NCI-H1092 (cell line): ENCODE measurements at places on chromosomes 5 and 9.

- DNase-seq: no peak
Observed at GRCh38 chr5:9423571-9423970, 122.3 kb downstream of the SEMA5A start.

DNA sequence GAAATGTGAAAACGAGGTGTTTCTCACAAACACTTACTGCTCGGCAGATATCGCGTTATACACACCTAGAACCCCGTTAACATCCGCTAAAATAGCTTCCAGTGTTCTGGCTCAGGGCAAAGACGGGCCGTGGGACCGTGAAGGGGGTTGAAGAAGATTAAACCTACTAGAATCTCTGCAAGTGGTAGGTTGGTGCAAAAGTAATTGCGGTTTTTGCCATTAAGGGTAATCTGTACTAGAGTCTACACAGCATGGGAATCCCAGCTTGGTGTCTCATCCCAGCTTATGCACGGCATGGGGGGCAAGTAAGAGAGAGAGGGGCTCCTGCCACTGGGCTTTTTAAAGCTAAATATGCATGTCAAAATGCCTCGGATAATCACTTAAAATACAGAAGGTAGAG, 43.9 kb downstream of the HRH2 start:
- DNase-seq: no peak

DNA sequence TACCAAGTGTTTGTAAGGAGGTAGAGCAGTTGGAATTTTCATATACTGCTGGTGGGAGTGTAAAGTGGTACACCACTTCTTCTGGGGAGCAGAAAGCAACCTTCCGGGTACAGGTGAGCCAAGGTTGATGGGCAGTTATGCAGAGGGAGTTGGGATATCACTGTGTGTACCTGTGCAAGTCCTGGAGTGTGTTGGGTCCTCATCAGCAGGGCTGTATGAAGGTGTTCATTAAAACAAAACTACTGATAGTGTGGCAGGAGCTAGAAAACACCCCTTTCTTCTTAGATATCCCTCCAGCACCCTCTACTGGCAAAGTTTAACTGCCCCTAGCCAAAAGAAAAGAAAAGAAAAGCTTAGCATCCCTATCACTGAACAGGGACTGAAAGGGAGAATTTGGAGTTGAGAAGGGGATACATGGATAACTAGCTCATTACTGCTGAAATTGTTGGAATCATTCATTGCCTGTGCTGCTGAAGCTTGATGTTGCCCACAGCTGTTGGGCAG, 10.7 kb downstream of the MARCHF6 start:
- DNase-seq: no peak

DNA sequence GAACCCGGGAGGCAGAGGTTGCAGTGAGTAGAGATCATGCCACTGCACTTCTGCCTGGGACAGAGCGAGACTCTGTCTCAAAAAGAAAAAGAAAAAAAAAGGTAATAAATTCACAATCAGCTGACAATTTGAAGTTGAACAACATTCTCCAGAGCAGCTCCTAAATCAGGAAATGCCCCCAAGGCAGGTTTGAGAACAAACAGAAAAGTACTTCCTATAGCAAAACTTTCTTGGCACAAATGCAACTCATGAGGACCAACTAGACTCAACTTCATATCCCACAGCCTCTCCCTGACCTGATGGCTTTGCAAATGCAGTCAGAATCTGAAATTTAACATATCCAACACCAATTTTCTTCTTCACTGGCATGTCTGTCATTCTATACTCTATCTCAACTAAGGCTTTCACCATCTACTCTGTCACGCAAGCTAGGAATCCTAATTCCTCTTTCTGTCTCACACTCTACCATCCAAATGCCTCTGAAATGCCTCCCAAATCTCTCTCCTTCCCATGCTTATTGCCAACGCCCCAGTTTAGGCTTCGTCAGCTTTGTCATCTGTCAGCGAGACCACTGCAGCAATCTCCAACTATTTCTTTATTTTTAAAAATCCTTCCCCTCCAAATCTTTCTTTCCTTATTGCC, 113.3 kb downstream of the MAPKAP1 start:
- no peak for DNase-seq

GRCh38 chr9:82934949-82935348, 128.0 kb downstream of the RASEF start:
- no peak for DNase-seq

DNA sequence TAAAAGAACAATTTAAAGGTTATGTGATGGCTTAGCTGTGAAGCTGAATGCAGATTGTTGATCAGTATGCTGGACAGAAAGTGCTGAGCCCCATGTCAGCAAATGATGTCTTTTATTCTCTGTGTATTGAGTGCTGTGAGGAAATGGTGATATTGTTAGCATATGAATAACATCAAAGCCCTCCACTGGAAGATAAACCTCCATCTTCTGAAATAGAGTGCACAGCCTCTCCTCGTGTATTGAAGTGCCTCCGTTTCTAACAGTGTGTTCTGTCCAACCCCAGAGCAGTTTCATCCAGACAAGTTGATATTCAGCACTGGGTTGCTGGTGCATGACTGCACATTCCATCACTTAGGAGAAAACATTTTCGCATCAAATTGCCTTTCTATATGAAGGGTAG, 242.9 kb downstream of the CSNK1G3 start:
- peak; percentile 9 for DNase-seq

DNA sequence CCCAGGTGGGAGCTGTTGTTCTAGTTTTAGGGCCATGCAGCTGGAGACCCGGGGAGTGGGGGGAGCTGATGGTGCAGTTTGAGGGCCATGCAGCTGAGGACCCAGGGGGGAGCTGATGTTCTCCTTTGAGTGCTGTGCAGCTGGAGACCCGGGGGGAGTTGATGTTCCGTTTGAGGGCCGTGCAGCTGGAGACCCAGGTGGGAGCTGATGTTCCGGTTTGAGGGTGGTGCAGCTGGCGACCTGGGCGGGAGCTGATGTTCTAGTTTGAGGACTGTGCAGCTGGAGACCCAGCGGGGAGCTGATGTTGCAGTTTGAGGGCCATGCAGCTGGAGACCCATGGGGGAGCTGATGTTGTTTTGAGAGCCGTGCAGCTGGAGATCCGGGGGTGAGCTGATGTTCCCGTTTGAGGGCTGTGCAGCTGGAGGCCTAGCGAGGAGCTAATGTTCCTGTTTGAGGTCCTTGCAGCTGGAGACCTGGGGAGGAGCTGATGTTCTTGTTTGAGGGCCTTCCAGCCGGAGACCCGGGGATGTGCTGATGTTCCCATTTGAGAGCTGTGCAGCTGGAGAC, 14.6 kb downstream of the PDCD6 start:
- DNase-seq: no peak

- DNase-seq: no peak
Observed at GRCh38 chr9:106835840-106836239, 27.1 kb upstream of the ZNF462 start.

- DNase-seq: no peak
Observed at GRCh38 chr9:86660146-86660943, 287.0 kb downstream of the GAS1 start.

GRCh38 chr5:5784101-5784500, 361.6 kb downstream of the ICE1 start:
- DNase-seq: no peak
